Left kidney (tissue), 8 donors: ENCODE measurements at places on chromosomes 2 and 18.

DNA sequence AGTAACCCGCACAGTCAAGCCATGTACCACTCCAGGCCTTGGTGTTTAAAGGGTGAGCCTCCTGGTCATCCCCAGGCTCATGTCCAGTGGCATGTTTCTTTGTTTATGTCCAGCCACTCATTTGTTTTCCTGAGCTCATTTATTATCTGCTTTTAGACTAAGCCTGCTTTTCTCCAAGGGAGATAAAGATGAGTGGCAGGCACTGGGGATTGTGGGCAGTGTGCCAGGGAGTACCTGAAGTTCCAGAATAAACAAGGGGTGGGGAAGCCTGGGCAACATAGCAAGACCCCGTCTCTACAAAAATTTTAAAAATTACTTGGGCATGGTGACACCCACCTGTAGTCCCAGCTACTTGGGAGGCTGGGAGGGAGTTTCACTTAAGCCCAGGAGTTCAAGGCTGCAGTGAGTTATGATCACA is 1.9 kb downstream of the ANXA4 start:
- no peak for DNase-seq

GRCh38 chr2:238261718-238262375 is 22.0 kb upstream of the HES6 start:
- no peak for DNase-seq

DNA sequence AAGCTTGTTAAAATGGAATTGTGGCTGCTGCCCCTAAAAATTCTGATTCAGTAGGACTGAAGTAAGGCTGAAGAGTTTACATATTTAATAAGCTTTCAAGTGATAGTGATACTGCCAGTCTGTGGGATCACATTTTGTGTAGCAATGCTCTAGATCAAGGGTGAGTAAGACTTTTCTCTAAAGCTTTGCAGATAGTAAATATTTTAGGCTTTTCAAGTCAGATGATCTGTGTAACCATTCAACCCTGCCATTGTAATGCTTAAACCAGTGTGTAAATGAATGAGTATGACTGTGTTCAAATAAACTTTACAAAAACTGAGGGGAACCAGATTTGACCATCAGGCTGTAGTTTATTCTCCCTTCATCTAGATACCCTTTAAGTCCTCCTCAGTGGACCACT is 92.7 kb downstream of the PIK3C3 start:
- DNase-seq = no peak

- DNase-seq = no peak
Observed at GRCh38 chr2:241126201-241126611, 23.1 kb downstream of the PASK start.

DNA sequence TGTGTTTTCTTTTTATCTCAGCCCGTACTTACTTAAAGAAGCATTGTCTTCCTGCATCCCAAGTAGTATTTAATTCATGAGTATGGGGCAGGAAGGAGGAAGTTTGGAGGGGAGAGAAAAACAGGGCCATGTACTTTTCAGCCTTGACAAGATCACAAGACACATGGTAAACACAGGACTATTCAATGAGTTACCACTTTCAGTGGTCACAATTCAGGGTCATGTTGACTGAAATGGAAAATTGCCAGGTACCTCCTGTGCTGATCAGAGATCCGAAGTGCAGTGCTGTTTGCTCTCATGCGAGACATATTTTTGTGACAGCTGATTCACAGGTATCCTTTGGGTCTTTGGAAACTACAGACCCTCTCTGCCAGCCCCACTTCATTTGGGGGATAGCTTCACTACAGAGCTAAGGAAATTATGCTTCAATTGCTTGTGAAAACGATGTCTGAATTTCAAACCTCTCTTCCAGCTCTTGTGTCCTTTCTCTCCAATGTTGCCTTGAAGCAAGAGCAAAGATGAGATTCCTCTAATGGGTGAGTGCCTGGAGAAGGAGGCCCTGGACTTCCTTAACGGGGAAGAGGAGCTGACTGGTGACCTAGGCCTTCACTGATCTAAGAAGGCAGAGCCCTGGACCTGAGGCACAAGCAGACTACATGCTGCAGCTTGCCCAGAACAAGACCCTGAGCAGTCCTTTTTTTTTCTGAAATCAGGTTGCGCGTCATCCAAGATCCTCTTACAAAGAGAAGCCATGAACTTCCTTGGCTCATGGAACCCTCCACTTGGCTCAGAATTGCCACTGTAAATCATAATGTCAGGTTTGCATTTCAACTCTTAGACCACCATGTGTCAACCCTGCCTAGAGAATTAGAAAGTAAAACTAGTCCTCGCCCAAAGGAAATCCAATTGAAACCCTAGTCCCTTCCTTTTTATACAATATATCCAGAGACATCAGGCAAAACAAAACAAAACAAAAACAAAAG is 44.1 kb downstream of the EVA1A start:
- DNase-seq = peak; percentile 25

GRCh38 chr18:55501982-55502710 is 85.8 kb downstream of the TCF4 start:
- DNase-seq = no peak
